ENCODE measurements at places on chromosomes 16 and 17. TPM values are rescaled to one million over a fixed set of nuclear protein-coding genes. Genes with fewer than 3 reads are reported as not detected.

GRCh38 chr16:70151941-70152509, 21.6 kb upstream of the CLEC18C start:
- DNase-seq: no peak

TEX14 gene
- total RNA-seq: 0.12 TPM

GRCh38 chr17:40550608-40551007, 14.7 kb downstream of the CCR7 start:
- peak; percentile 86 for DNase-seq

PRPSAP2 gene
- 16.7 TPM for total RNA-seq
